Transverse colon (tissue), 4 donors: ENCODE measurements at places on chromosomes 2 and 18. TPM values are rescaled to one million over a fixed set of nuclear protein-coding genes. Genes with fewer than 3 reads are reported as not detected.

Gene C1QL2
- total RNA-seq = not detected

Gene MARCO
- 1.9 TPM for total RNA-seq

Gene STK17B
- total RNA-seq = 16.7 TPM

Gene CTAGE1
- not detected for total RNA-seq

Gene CD302
- 35.9 TPM for total RNA-seq

Gene STARD6
- not detected for total RNA-seq

Gene CPSF3
- total RNA-seq = 17.6 TPM

Gene ZNF521
- 29.5 TPM for total RNA-seq

Gene ELOA2
- not detected for total RNA-seq

Gene TUBA3E
- not detected for total RNA-seq

Gene CAB39
- 67.3 TPM for total RNA-seq

Gene MYO3B
- not detected for total RNA-seq
